ENCODE measurements at places on chromosomes 2 and 18.
A peak's percentile ranks its signal among the peaks of the same experiment; 100 is the strongest.

DNA sequence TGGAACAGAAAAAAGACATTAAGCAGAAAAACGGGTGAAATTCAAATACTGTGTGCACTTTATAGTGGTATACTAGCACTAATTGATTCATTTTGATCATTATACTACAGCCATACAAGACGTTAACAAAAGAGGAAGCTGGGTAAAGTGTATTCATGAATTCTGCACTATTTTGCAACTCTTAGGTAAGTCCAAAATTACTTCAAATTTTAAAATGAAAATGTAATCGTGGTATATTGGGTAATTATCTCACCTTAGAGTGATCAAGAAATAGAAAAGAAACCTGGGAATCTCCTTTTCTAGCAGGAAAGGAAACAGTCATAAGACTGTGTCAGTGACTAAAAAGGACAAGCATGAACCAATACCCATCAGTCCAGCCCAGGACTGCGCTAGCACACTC, 5.4 kb downstream of the TGFBRAP1 start:
- no peak for DNase-seq

- no peak for DNase-seq
Measured at GRCh38 chr2:149725234-149725633, 137.7 kb upstream of the MMADHC start.

GRCh38 chr2:11213090-11213638, 57.9 kb downstream of the SLC66A3 start:
- no peak for DNase-seq

DNA sequence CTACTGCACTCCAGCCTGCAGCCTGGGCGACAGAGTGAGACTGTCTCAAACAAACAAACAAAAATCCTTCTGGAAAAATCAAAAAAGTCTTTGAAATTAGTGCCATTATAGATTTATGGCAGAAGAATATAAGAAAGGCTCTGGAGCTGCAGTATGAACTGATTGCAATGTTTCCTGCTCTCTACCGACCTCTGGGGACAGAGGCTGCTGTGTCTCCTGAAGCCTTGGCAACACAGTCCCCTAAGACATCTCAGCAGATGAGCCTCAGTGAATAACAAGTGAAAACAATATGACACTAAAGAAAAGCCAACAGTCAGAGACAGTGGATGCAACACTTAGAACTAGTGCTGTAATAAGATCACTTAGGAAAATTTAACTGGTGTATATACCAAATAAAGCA, 494.9 kb upstream of the LRATD1 start:
- DNase-seq = no peak

DNA sequence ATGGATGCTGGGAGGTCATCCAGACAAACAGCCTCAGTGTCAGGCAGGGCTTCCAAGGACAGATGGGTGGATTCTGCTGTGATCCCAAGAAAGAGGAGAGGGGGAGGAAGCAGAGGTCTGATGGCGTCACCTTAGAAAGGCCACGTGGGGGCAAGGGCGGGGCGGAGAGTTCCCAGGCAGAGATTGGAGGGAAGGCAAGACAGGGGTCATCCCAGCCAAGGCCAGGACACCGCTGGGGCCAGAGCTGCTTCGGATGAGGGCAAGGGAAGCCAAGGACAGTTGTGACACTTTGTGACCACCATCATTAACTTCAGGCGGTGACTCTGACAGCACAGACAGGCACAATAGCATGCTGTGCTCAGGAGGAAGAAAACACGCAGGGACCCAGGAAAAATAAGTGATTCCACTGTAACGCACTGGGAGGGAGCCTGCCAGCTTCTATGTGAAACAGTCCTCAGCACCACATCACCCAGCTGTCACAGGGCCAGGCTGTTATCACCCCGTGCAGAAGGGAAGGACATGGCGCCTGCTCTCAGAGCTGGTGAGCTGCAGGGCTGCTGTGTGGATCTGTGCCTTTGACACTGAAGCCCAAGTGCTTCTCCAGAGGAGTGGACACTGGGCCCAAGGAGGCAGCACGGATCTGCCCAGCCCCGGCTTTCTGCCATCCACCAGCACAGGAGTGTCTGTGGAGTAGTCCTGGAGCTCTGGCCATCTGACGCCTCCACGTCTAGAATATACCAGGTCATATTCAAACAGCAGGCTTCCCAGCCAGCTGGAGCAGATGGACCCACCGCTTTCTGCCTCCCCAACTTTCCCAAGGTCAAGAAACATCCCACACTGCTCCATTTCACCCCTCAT, 204.1 kb downstream of the NDUFA10 start:
- DNase-seq = no peak

- no peak for DNase-seq
Measured at GRCh38 chr2:220163486-220163885, 536.1 kb downstream of the SLC4A3 start.

DNA sequence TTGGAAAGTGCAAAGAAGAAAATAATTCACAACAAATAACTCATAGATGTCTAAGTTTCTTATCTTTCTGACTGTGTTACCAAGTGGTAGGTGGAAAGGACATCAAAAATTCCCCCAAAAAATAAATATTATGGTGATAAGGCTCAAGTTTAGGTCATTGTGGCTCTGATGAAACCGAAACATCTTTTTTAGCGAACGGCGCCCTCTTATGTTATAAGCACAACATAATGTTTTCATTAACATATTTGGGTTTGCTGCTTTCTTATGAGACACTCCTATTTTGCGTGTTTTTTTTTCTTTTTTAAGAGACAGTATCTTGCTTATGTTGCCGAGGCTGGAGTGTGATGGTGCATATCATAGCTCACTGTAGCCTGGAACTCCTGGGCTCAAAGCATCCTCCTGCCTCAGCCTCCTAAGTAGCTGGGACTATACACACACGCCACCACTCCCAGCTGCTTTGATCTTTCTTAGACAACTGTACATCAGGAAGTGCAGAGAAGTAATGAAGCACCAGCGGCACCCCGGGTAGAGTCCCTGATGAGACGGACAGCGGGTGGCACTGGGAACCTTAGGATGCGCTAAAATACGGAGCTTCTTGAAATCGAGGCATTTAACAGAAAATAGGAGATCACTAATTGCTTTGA, 38.5 kb upstream of the SLC35G4 start:
- no peak for DNase-seq

GRCh38 chr18:66900837-66901236, 296.9 kb upstream of the CDH19 start:
- DNase-seq = no peak

DNA sequence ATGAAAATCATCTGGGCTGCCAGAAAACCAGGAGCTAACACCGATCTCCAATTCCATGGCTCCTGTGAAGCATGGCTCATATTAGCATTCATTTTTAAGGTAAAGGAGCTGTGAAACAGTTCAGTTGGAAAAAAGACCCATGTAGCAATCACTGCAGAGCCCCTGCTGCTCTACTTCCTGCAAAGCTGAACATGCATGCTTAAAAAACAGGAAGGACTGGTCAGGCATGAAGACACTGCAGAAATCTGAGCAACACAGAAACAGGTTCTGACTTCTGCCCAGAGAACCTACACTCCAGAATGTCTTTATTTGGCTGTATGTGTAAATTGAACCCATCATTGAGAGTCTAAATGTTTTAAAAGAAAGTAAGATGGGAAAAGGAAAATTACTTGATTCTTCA, 950.6 kb downstream of the DCDC2C start:
- DNase-seq = no peak

DNA sequence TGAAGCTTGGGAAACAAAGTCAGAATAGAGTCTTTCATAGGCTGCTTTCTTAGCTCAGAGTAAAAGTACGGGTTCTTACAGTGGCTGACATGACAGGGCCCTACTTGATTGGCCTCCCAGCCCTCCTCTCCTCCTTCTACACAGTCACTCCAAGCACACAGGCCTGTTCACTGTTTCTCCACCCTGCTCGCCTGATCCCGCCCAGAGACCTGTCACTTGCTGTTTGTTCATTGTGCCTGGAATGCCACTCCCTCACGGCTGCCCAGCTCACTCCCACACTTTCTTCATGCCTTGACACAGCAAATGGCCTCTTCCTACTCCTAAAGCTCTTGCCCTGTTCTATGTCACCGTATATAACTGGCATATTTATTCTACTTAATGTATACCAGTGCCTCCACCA, 104.8 kb downstream of the MAP4K4 start:
- DNase-seq = no peak

- DNase-seq = no peak
Measured at GRCh38 chr2:178895171-178895570, 87.9 kb upstream of the TTN start.

DNA sequence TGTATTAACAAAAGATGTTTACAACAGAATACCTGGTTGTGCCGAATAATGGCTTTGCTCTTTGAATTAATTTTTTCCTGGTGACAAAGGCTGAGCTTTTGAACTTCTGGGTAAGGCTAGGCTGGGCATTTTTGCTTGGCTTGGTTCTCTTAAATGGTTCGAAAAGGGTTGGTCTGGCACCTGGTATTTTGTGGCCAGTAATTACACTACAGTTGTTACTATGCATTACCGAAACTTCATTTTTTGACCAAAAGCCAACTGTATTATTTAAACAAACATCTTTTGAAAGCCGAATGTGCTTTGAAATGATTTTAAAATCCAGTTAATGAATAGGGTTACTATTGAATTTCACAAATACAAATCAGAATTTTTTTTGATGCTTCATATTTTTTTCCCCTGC, 19.4 kb upstream of the NFE2L2 start:
- DNase-seq = no peak

GRCh38 chr2:200742426-200742825, 69.3 kb upstream of the BZW1 start:
- peak; percentile 86 for DNase-seq

DNA sequence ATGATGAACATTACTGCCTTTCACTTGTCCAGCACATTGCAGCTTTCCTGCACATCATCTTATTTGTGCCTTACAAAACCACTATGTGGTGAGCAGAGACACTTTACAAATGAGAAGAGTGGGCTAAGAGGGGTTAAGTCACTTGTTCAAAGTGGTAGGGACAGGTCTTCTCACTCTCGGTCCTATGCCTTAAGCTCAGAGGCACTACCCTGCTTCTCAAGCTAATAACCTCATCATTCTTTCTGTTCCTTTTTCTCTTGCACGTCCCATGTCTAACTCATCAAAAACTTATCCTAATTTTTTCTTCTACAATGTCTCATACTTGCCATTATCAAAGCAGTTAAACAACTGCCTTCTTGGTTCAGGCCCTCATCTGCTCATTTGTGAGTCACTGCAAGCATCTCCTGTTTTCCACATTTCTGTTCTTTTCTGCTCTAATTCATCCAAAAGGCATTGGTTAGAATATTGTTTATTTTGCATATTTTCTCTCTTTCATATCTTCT, 21.9 kb upstream of the NCOA1 start:
- DNase-seq = no peak

GRCh38 chr2:10877651-10878111, 34.1 kb upstream of the KCNF1 start:
- DNase-seq = no peak

- DNase-seq = no peak
Measured at GRCh38 chr2:16691261-16691660, 25.6 kb upstream of the CYRIA start.

- DNase-seq = no peak
Measured at GRCh38 chr2:241149675-241149924, 328 bp upstream of the PASK start.

- no peak for DNase-seq
Measured at GRCh38 chr18:79917853-79918614, 33.4 kb downstream of the SLC66A2 start.

- DNase-seq = no peak
Measured at GRCh38 chr18:75317703-75318102, 107.1 kb downstream of the TSHZ1 start.

- peak; percentile 27 for DNase-seq
Measured at GRCh38 chr18:69898241-69898861, 49.3 kb downstream of the CD226 start.

GRCh38 chr18:27687351-27687979, 489.5 kb downstream of the CDH2 start:
- DNase-seq = no peak

GRCh38 chr2:95062242-95063085, 37.0 kb downstream of the MAL start:
- no peak for DNase-seq

DNA sequence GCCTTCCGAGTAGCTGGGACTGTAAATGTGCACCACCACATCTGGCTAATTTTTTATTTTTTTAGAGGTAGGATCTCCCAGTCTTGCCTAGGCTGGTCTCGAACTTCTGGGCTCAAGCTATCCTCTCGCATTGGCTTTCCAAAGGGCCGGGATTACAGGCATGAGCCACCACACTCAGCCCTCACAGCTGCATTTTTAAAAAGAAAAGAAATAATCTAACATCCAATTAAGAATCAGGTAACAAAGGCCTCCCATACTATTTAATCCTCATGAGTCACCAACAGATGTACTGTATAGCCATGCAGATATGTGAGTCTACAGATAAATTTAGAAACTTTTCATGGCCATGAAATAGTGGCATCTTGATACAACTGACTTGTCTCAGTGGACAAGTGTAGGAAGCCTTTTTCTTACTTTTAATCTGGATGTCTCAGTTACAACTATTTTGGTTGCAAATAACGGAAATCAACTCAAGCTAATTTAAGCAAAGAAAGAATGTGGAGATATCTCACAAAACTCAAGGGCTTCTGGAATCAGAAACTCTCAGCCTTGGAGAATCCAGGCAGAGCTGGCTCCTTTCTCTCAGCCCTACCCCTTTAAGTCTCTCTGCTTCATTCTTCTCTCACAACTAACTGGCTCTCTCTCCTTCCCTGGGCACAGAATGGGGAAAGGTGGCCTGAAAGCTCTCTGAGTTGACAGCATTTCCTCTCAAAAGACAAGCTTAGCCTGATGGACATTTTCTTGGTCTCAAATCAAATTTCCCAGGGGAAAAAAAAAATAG, 12.8 kb upstream of the PPM1B start:
- DNase-seq = no peak

GRCh38 chr2:237629188-237629534, 1.8 kb downstream of the LRRFIP1 start:
- no peak for DNase-seq

DNA sequence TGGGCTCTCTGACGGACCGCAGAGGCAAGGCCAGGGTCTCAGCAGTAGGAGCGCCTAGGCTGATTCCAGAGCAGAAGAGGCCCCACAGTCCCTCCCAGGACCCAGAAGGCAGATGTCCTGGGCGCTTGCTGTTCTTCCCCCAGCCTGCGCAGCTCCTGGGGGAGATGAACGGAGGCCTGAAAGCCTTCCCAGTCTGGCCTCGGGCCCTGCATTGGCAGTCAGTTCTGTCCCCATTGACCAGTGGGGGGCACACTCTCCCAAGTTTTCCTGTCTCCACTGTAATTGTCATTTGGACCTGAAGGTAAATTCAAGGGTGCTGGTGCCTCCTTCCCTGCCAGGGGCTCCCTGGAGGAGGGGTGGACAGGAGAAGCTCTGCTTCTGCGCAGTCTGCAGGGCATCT, 345.7 kb downstream of the CYP26B1 start:
- peak; percentile 81 for DNase-seq

DNA sequence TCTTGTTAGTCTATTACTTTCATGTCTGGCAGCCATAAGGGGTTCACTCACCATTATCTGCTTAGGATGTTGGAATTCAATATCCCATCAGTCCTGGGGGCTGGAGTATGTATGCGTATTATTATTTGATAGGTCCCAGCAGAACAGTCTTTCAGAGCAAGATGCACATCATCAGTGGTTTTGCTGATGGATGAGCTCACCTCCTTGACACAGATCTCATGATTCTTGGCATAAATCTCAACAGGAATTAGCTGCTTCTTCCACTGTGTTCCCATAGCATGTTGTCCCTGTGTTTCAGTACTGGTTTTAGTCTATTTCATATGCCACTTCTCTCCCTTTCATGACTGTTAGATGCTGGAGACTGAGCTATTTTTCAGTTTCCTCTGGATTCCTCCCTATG, 442.5 kb downstream of the ARHGAP15 start:
- no peak for DNase-seq

- no peak for DNase-seq
Measured at GRCh38 chr2:1869248-1869647, 124.9 kb upstream of the PXDN start.

- no peak for DNase-seq
Measured at GRCh38 chr2:8268172-8268783, 413.6 kb upstream of the ID2 start.
